Activated CD8-positive, alpha-beta memory T cell treated with anti-CD3 and anti-CD28 coated beads for 4 hours (primary cell): ENCODE measurements at places on chromosomes 11 and 22.

- DNase-seq: no peak
Observed at GRCh38 chr22:42074132-42074811, at the start of gene PHETA2. Gene PHETA2 (plus strand): TSS chr22:42074248. CDS start chr22:42077294, 3,046 bp downstream.

- DNase-seq: no peak
Observed at GRCh38 chr11:44998051-44998450, 47.4 kb upstream of the TP53I11 start.

GRCh38 chr11:71293961-71294782, 41.8 kb upstream of the SHANK2 start:
- no peak for DNase-seq

DNA sequence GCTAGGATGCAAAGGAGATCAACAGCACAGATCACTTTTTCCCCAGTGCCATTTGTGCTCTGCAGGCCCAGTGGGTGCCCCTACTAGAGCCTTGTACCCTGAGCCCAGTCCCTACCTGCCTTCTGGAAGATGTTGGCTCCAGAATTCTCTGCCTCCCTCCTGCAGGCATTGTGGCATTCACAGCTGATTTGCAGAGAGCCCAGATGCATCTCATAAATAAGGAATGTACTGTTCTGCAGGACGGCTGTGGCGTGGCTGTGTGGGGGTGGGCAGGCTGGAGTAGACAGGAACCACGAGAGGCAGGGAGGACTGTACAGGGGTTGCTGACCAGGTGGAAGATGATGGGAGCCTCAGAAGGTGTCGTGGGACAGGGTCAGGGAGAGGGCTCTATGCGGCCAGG, 11.2 kb upstream of the MIAT start:
- DNase-seq: no peak

GRCh38 chr11:26319906-26320305, 12.0 kb upstream of the ANO3 start:
- DNase-seq: no peak

GRCh38 chr11:125624756-125625213, at the start of gene CHEK1:
Gene CHEK1 (plus strand): TSS chr11:125625163. CDS start chr11:125626769, 1,606 bp downstream.
- DNase-seq: no peak

GRCh38 chr11:91978747-91979146, 245.9 kb upstream of the FAT3 start:
- DNase-seq: no peak

- DNase-seq: no peak
Observed at GRCh38 chr11:96207459-96208449, 135.2 kb downstream of the MAML2 start.

DNA sequence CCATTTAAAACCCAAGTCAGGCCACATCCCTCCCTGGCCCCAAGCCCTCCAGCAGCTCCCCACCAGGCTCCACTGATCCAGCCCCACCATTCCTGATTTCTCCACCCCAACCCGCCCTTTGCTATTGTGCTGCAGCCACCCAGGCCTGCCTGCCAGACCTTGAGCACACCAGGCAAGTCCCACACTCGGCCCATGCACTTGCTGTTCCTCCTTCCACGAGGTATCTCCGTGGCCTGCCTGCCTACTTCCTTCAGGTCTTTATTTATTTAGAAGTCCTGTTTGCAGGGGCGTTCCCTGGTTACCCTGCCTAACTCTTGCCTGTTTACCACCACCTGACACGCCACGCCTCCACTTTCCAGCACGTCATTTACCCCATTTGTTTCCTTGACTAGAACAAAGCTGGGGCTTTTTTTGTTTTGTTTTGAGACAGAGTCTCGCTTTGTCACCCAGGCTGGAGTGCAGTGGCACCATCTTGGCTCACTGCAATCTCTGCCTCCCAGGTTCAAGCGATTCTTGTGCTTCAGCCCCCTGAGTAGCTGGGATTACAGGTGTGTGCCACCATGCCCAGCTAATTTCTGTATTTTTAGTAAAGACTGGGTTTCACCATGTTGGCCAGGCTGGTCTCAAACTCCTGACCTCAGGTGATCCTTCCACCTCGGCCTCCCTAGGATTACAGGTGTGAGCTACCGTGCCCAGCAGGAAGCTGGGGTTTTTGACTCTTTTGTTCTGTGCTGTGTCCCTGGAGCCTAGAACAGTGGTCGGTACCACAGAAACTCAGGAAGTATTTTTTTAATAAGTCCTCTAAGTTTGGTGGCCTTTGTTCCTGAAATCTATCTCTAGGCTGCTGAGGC, 6.7 kb downstream of the CENPM start:
- DNase-seq: peak; percentile 92

DNA sequence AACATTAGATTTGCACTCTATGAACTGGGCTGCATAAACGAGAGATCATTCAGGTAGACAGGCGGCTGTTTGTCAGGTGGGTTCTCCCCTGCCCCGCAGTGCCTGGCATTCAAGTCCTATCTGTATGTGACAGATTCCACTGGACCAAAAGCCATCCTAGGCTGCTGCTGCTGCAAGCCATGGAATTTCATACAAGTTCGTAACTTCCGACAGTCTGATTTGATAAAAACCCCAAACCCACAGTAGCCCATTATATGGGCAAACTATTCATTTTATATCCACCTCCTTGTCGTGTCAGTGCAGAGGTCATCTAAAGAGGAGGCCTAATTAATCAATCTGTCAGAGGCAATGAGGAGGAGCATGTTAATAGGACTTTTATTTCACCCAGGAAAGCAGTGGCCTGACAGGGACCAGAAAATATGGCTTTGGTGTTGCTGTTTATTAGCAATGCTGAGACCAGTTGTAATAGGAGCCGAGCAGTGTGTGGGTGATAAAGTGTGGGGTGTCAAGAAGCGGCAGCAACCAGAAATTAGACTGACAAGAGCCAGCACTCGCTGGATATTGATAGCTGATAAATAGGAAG, 124.2 kb downstream of the ARL14EP start:
- DNase-seq: no peak

DNA sequence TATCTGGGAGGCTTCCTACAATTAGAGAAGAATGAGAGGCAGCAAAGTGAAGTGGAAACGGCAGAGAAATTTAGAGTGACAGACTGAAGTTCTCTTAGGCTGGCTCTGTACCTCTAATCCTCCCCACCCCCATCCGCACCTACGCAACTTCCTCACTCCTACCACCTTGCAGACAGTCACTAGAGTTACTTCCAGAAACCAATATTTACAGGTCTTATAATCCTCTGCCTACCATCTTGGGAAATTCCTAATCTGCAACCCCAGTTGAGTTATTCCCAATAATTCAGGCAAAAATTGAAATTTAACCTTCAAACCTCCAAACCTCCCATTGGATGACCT, 71.7 kb downstream of the PAK1 start:
- DNase-seq: no peak
